ENCODE measurements at places on chromosomes 12 and 14. TPM values are rescaled to one million over a fixed set of nuclear protein-coding genes. Genes with fewer than 3 reads are reported as not detected.

SERPINA10 gene
- polyA plus RNA-seq = not detected

FAM181A gene
- not detected for polyA plus RNA-seq

CCDC175 gene
- not detected for polyA plus RNA-seq

PGF gene
- polyA plus RNA-seq = 5.7 TPM

TAS2R43 gene
- 0.50 TPM for polyA plus RNA-seq

CLEC7A gene
- 1.9 TPM for polyA plus RNA-seq

JPH4 gene
- polyA plus RNA-seq = 19.9 TPM

GLS2 gene
- 0.87 TPM for polyA plus RNA-seq
